ENCODE measurements at places on chromosomes 16 and 17.

- no peak for DNase-seq
Measured at GRCh38 chr17:75738218-75738802, 17.1 kb downstream of the ITGB4 start.

DNA sequence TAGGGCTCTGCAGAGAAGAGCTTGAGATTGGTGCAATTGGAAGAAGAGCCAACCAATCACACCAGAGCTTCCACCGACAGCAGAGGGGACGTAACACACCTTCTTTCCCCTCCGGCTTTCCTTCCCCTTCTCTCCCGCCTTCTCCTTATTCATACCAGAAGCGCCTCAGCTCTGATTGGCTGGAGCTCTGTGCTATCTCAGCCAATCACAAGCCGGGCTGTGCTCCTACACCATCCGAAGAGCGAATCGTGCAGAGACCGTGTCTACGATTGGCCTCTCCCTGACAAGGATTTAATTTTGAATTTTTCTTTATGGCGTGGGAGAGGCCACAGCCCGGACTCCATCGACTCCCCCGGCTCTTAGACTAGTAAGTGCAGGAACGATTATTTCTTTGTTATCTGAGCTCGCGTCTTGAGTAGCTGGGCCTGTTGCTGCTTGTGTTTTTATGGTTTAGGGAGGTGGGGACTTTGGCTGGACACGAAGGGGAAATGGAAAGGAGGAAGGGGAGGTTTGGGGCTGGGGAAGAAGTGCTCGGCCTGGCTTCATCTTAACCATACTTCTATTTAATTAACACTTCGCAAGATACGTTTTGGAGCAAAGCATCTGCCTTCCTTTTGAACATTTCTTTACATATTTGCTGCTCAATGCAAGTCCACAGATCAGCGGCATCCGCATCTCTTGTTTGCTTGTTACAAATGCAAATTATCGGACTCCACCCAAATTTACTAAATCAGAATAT lies at the start of gene PRR11:
Gene PRR11, plus strand, starts transcription at position 308 of the 739 bp plus-strand sequence. CDS start 14,007 bp downstream, outside the sequence.
- peak; percentile 79 for DNase-seq

DNA sequence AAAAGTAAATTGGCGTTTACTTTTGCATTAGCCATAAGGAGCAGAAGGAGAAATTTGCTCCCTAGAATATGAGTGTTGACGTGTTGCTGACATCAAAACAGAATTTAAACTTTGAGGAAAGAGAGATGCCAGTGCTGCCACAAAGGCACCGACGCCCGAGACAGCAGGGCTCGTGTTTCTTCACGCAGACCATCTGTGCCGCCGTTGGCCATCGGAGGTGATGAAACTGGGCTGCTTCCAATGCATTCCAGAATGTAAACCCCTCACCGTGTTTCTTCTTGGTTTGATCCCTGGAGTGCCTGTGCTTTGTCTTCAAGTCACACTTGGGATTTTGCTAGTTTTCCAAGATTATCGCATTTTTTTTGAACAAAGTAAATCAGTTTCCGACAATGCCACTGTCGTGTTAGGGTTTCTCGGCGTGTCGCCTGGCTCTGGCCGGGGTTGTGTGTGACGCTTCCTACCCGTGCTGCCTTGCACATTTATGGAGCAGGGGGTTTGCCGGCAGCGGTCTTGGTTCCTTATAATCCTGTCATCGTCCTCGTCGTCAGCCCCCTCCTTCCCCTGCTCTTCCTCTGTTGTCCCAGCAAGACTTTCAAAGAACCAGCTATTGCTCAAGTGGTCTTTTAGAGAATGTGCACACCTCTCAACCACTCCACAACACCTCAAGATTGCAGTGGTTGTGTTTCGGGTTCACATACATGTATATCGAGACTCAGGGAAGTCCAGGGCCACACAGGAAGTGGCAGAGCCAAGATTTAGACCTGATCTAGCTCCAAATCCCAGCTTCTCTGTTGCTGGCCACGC lies 103.9 kb downstream of the METRNL start:
- DNase-seq = no peak

DNA sequence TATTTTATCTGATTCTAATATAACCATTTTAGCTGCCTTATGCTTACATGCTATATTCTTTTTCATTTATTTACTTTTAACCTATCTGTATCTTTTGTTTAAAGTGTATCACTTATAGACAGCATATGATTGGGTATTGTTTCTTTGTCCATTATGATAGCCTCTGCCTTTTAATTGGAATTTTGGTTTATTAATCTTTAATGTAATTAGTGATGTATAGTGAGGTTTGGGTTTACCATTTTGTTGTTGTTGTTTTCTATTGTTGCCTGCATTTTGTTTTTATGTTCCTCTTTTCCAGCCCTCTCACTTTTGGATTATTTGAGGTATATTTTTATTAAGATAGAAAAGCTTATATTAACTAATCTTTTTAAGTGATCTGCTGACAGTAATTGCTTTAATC lies 59.4 kb downstream of the NLK start:
- no peak for DNase-seq

DNA sequence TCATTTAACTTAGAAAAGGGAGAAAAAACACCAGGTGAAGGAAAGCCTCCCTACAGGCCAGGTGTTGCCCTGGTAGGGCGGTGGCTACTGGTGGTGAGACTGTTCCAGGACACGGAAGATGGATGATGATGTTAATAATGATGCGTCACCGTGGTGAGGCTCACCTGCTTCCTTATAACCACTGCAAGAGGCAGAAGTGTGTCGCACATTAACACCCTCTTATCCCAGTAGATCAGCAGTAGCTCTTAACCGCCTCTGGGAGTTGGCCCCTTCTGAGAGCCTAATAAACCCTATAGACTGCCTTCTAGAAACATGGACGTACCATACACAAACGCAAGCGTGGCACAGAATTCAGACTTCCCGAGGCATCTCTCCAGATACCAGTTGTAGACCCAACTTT lies 7.8 kb downstream of the BFAR start:
- DNase-seq = no peak

DNA sequence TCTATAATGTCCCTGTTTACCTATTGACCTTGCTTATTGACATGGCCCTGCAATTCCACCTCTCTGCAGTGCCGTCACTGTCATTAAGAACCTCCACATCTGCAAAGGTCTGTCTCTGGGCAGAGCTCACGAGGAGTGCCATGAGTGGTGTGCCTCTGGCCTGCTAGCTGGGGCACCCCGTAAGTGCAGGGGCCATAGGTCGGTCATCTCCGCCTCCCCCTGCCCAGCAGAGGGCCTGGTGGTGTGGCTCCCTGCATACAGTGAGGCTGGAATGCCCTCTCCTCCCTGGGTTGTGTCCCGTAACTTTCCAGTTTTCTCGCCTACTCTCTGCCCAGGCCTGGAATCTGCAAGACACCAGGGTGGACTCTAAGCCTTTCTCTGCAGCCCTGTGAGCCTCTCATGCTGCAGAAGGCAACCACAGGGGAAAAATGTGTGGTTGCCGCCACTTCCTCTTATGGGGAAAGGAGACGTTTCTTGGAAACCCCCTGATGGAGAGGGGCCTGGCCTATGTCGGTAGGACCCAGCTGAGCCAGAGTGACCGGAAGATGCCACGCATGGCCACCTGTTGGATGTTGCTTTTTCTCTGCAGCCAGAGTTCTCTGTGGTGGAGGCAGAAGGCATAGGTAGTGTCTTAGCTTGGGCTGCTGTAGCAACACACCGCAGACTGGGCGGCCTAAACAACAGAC lies 2.7 kb upstream of the SNX20 start:
- DNase-seq = no peak

DNA sequence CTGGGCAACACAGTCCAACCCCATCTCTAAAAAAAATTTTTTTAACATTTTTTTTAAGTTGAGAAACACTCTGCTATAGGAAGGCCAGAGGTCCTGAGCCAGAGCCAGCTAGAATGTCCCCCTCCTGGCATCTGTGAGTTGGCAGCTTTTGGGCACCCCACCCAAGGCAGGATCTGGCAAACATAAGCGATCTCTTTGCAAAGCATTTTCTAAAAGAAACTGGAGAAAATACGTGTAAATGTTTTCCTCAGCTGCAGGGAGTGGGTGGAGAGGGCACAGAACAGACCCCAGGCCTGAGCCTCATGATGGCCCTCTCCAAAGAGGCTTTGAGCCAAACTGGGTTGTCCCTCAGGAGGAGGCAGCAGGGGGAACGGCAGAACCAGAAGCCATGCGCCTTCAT lies 11.7 kb downstream of the CAVIN1 start:
- no peak for DNase-seq

DNA sequence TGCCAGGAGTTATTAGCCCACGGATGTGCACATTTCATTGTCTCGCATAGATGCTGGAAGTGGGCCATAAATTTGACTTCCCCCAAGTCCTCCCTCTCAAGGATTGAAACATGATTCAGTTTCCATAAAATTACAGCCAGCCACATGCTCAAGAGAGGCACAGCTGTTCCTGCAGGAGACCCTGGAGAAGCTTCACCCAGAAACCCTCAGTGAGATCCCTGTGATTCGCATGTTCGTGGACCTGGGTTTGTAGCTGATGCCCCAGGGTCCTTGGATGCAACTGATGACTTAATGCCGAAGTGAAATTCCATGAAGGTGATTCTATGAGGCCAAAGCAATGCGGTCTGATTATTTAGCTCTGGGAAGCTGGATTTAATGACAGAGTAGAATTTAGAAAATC lies 24.7 kb upstream of the AQP8 start:
- DNase-seq = no peak

GRCh38 chr17:29574732-29575510 lies 6.4 kb downstream of the TP53I13 start:
- DNase-seq = no peak

- DNase-seq = no peak
Measured at GRCh38 chr17:61376931-61377838, 22.5 kb upstream of the TBX2 start.

DNA sequence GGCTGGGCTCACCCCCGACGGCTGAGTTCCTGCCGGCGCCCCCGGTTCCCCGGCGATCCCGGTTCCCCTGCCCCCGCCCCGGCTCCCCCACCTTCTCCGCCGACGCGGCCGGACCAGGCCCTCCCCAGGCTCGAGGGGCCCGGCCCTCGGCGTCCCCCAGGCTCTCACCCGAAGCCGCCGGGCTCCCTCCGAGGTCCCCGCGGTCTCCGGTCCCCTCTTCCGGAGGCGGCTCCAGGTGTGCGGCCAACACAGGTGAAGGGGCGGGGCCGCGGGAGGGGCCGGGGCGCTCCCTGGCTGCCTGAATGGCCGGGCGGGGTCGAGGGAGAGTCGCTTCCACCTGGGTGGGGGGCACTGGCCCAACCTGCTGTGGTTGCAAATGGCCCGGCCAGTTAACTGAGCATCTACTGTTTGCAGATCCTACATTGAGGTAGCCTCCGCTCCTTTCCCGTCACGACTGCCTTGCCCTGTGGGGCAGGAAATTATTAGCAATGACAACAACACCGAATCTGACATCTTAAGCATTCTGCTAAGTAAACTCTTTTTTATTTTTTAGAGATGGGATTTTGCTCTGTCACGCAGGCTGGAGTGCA lies at the start of gene BICDL2:
Gene BICDL2, minus strand, starts transcription at position 219 of the 590 bp plus-strand sequence. CDS start 1,448 bp downstream, outside the sequence.
- no peak for DNase-seq

- DNase-seq = no peak
Measured at GRCh38 chr16:73086108-73086507, 38.2 kb upstream of the ZFHX3 start.

DNA sequence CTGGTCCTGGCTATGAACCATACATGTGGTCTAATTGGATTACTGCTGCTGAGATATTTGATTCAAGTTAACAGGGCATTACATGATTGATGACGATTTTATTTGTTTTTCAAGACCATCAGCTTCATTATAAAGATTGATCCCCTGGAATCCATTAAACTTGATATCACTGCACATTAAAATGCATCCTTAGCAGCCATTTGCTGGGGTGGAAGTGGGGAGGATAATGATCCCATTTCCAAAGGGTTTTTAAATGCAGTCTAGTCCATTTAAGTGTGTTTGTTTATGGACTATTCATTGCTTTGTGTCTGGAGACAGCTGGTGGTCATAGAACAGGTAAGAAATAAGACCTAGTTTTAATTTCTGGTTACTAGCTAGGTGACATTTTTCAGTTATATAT lies 40.9 kb downstream of the ADAMTS18 start:
- DNase-seq = no peak

- no peak for DNase-seq
Measured at GRCh38 chr17:50189550-50190292, 11.7 kb downstream of the COL1A1 start.

GRCh38 chr17:33038740-33039139 lies 47.1 kb downstream of the SPACA3 start:
- peak; percentile 64 for DNase-seq
